ENCODE measurements at places on chromosomes 11 and 22.
A peak's percentile ranks its signal among the peaks of the same experiment; 100 is the strongest.

DNA sequence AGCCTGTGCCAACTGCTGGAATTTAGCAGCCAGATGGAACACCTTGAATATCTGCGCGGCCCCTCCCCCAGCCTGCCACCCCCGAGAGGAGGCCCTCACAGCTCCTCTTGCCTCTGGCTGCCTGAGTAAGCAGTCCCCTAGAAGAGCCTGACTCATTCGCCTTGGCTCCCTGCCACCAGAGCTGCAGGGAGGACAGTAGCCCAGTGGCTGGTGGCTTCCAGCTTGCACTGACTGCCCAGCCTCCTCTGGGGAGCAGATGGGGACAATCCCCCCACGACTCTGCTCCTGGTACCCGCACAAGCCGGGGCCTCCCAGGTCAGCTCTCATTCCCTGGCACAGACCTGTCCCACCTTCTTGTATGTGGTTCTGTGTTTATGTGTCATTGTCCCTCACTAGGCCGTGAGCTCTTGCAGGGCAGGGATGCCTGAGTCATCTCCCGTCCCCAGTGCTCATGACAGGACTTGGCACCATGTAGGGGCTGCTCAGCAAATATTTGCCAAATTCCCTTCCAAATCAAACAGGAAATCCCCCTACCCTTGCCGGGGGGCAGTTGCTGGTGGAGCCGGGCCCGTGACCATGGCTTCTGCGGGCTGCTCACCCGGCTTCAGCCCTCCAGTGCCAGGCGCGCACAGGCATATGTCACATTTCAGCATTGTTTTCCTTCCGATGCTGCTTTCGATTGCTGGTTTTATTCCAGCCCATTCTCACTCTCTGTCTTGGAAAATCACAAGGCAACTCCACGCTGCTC is 43.6 kb downstream of the CACNG2 start:
- no peak for DNase-seq

- no peak for DNase-seq
Observed at GRCh38 chr22:41526226-41526829, 17.9 kb downstream of the POLR3H start.

- DNase-seq: peak; percentile 45
Observed at GRCh38 chr22:37230673-37231405, 13.2 kb downstream of the RAC2 start.

DNA sequence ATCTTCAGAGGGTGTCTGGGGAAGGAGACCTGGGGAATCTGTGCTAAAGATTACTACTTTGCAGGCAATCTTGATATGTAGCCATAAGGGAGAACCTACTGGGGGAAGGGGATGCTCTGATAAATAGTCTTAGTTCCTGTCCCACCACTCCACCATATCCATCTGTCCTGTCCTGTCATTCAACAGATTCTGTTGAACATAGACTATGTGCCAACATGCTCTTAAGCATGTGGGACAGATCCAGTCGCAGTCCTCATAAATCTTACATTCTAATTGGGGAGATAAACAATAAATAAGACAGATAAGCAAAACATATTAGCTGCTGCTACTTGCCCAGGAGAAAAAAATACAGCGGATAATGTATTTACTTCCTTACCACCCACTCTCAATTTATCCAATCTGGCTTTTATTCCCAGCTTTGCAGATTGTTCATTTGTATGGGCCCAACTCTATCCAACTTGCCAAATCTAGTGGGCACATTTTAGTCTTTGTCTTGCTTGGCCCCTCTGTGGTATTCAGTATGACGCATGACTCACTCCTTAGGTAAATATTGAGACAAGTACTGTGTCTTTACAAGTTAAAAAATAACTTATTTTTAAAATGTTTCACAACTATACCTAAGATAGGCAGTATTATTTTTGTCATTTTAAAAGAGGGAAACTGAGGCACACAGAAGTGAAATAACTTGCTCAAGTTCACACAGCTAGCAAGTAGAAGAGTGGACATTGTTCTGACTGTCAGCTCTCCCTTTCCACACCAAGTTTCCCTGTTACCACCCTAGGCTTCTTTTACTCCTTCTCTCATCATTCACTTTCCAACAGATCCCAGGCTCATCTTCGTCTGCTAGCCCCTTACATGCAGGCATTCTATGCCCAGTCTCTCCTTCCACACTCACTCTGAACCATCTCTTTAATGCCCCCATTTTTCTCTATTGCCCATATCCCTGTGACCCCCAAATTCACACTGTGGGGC is 133.6 kb upstream of the SESN3 start:
- DNase-seq: no peak

GRCh38 chr11:69398529-69399492 is 82.7 kb upstream of the LINC01488 start:
- DNase-seq: no peak

DNA sequence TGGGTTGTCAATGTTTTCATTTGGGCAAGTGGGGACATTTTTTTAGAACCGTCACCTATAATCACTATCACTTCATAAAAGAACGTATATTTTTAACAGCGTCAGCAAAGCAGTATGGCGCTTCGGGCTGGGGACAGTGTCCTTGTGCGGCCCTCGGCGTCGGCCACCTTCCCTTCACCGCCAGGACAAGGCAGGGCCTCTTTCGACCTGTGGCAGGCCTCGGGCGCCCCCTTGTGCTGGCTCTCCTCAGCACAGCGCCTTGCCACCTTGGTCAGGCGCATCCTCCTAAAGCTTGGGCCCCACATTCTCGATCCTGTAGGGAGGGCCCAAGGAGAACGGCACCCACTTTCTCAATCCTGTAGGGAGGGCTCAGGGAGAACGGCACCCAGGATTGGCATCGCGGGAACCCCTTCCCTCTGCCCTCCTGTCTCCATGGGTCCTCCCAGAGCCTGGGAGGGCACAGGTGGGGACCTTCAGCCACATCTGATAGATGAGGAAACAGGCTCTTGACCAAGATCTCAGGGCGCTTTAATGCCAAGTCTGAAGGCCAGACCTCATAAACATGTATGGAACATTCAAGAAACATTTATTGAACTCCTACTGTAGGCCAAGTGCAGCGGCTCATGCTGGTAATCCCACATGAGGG is 11.5 kb upstream of the FADD start:
- DNase-seq: no peak

GRCh38 chr11:7617032-7617431 is 56.3 kb downstream of the CYB5R2 start:
- no peak for DNase-seq

DNA sequence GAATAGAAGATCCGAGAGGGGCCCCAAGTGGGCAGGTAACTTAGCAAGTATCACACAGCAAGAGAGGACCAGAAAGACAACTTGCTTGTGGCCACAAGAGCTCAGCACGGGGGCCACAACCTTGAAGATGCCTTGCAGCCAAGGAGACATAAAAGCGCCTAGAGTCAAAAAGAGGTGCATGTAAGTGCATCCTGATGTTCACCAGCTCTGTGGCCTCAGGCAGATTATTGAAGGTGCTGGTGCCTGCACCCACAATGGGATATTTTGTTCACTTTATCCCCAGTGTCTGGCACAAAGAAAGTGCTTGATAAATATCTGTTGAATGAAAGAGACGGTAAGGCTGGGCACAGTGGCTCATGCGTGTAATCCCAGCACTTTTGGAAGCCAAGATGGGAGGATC is 106.0 kb upstream of the ASPHD2 start:
- no peak for DNase-seq

- DNase-seq: no peak
Observed at GRCh38 chr11:10784232-10785145, 24.2 kb downstream of the EIF4G2 start.

DNA sequence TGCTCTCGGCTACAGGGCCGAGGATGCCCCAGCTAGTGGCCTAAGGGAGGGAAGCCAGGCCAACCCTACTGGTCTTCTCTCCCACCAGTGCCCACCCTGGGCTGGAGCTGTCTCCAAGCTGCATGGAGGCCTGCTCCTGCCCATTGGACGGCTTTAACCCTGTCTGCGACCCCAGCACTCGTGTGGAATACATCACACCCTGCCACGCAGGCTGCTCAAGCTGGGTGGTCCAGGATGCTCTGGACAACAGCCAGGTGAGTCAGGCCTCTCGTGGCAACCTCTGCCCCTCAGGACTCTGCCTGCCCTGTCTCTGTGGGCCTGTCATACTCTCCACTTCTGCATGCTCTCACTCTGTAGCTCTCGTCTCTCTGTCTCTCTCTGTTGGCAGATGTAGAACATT is 44.1 kb upstream of the TPBGL start:
- no peak for DNase-seq

- DNase-seq: peak; percentile 60
Observed at GRCh38 chr11:75204685-75205563, 35.6 kb upstream of the TPBGL start.

DNA sequence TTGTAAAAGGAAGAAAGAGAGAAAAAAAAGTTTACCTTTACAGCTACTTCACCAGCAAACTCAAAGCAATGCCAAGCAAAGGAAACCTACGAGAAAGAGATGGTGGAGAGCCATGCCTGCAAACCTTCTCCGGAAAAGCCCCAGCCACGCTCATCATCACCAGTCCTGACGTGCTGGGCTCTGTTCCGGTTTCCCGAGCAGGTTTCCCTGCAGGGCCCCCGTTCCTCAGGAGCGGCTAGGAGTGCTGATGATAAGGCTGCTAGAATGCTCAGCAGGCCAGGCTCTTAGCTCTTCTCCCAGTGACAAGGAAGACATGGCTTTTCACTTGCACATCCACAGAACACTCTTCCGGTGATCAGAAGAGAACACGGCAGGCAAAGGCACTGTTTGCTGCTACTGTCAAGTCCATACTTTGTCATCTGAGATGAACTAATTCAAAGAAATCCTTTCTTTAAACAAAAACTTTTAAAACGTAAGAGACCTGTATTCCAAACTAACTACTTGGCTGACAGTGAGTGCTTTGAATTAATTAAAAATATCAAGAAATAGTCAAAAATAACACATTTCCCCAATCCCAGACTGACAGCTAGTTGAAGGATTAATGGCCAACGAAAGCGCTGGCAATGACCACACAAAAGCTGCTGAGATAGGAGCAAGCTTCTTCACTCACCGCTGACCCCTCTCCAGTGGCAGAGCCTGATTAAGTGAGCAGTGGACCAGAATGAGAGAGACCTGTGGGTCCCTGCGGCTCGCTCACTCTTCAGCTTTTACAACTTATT is 35.8 kb downstream of the DUSP8 start:
- DNase-seq: no peak

DNA sequence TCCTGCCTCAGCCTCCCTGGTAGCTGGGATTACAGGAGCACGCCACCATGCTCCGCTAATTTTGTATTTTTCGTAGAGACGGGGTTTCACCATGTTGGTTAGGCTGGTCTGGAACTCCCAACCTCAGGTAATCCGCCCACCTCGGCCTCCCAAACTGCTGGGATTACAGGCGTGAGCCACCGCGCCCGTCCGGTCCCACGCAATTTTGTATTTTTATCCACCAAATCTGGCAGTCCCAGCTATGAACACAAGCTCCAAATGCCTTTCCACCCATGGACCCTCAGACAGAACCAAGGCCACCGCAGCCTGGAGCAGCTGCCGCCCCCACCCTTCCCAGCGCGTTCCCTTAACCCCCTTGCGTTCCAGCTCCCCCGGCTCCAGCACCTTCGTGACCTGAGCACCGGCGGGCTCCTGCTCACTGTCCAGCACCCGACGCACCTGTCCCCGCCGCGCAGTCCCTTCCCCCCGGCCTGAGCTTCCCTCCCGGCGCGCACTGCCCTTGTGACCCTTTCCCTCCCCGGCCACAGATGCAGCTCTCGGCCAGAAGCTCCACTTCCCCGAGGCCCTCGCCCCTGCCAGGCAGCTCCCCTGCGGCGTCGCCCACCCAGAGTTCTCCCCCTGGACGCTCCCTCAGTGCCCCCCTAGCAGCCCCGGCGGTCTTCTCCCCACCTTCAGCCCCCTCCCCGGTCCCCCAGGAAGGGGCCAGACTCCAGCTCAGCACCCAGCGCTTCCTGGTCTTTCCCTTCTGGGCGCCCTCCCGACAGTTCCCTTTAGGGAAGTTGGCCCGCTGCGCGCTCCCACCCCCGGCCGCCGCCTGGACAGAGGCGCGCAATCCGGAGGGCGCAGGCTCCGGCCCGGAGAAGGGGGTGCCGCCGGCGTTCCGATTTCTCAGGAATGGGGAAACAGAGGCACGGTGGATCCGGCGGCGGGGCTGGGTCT is 5.6 kb upstream of the ZBED4 start:
- DNase-seq: no peak

- DNase-seq: no peak
Observed at GRCh38 chr11:45031912-45032519, 81.3 kb upstream of the TP53I11 start.

DNA sequence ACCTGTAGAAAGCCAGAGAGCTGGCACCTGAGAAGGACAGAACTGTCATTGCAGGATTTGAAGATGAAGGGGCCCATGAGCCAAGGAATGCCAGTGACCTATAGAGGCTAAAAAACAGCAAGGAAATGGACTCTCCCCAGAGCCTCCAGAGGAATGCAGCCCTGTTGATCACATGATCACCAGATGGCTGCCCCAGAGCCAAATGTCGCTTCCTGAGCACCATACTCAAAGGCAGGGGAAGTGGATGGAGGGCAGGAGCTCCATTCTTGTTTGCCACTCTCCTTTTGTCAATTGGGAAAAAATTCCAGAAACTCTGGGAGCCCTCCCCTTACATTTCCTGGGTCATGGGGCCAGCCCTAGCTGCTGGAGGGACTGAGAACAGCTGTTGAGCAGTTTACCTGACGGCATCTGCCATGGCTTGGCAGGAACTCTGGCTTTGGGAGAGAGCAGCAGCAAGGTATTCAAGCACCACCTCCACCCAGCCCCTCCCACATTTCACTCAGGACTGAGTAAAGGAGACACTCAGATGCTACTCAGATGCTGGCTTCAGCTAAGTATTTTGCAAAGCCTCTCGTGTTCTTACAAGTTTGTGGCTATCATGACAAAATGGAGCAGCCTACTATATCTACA is 46.9 kb downstream of the DKK3 start:
- DNase-seq: no peak

DNA sequence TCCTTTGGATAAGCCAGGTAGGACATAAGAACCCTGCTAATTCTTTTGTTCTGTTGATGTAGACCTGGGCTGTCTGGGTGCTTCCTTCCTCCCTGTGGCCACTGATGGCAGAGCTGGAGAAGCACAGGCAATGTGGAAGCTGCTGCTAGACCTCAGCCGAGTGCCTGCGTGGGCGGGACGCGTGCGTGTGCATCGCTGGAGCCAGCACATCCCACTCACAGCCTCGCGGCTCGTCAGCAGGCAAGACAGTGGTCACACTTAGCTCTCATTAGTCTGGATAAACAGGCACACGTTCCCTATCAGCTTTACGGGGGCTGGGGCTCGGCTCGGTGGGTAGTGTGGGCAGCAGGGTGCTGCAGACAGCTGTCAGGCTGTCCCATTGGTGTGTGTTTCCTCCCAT is 155.7 kb downstream of the GRIK4 start:
- DNase-seq: no peak

DNA sequence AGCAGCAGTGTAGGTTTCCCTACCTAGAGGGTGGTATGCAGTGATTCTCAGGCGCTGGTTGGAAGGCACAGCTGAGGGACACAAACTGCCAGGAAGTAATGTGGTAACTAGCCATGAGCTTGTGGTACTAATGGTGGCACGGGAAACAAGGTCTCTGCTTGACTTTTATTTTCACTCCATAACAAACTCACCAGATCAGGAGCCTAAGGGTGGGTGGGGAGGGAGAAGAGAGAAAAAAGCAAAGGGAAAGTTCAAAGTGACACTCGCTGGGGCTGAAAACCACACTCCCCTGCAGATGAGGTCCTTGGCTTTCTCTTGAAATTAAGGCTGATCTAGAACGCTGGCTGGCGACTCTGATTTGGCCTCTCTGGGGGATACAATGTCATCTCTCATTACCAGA is 22.0 kb downstream of the TRAF6 start:
- DNase-seq: no peak
